Activated T-helper 2 cell treated with anti-CD3 and anti-CD28 coated beads, Interferon-gamma antibody, Interleukin-2, Interleukin-4, amounts not matched to agents 10 μg/mL and 5 μg/mL and 100 μg/mL, durations not matched to agents 14 hours and 24 hours and 36 hours (primary cell): ENCODE measurements at places on chromosomes 6 and 20. TPM values are rescaled to one million over a fixed set of nuclear protein-coding genes. Genes with fewer than 3 reads are reported as not detected.

The MYCT1 gene
- not detected in 2 replicates for total RNA-seq

The TUBB2B gene
- total RNA-seq: 0.41 and 0.60 TPM in 2 replicates

The PRSS35 gene
- total RNA-seq: not detected in 2 replicates

The FAM229B gene
- 1.1 and 3.1 TPM in 2 replicates for total RNA-seq

The IPCEF1 gene
- total RNA-seq: 0.34 and 0.69 TPM in 2 replicates

The COMMD7 gene
- 55.7 and 56.5 TPM in 2 replicates for total RNA-seq

The HLA-E gene
- total RNA-seq: 358 and 360 TPM in 2 replicates

The LKAAEAR1 gene
- 0.21 and 0.25 TPM in 2 replicates for total RNA-seq

The EYA2 gene
- not detected in 2 replicates for total RNA-seq

The MUCL3 gene
- total RNA-seq: not detected in 2 replicates

The LAMA2 gene
- 0.05 and 0.23 TPM in 2 replicates for total RNA-seq

The WFDC12 gene
- not detected in 2 replicates for total RNA-seq

The FAM50B gene
- 9.1 and 10.0 TPM in 2 replicates for total RNA-seq

The SPEF1 gene
- total RNA-seq: not detected in 2 replicates

The RGL2 gene
- total RNA-seq: 31.5 and 32.9 TPM in 2 replicates

The NCOA5 gene
- 27.5 and 28.7 TPM in 2 replicates for total RNA-seq

The PNLDC1 gene
- total RNA-seq: 0.32 and 0.74 TPM in 2 replicates

The SLC22A2 gene
- not detected in 2 replicates for total RNA-seq

The DEFB132 gene
- total RNA-seq: not detected in 2 replicates

The TREM1 gene
- not detected in 2 replicates for total RNA-seq

The AURKA gene
- 64.8 and 71.1 TPM in 2 replicates for total RNA-seq

The NKAIN4 gene
- total RNA-seq: not detected in 2 replicates
